Neural progenitor cell (in vitro differentiated cells): ENCODE measurements at places on chromosomes 12 and 14.

- peak; percentile 87 for DNase-seq
These were observed 426.5 kb upstream of the OR4E1 start for GRCh38 chr14:22099942-22100763.

- DNase-seq = no peak
These were observed 64.4 kb upstream of the OSBPL8 start for GRCh38 chr12:76623931-76624330.

DNA sequence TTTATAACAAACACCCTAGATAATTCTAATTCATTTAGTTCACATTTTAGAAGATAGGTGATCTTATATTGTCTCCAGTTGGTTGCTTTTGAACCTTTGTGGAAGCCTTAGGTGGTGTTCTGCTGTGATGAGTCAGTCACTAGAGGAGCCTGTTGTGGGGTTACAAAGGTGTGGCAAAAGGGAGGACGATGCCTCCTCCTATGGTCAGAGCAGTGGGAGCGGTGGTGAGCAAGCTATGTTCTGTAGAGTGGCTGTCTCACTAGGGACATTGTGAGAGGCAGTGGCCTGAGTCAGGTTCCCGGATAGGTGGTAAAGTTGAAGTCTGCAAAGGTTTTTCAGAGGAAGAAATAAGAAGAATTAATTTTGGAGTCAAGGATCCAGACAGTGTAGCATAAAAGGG is 71.6 kb upstream of the USP44 start:
- DNase-seq = no peak

GRCh38 chr12:106149096-106149784 is 10.5 kb upstream of the NUAK1 start:
- peak; percentile 33 for DNase-seq

DNA sequence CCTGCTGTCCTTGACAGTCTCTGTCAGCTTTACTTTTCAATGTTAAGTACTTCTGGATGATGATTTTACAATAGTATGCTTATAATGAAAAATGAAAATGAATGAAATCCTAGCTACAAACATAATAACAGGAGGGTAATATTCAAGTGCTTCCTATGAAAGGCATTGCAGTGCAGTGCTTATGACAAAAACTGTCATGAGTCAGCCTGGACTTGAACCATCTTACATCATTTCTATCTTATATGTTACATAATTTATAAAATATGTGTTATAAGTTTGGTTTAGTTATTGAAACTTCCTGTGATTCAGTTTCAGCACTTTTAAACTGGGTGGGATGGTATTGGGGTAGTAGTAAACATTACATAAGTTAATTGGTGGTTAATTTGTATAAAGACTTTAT is 451.7 kb downstream of the TMEM117 start:
- no peak for DNase-seq
